ENCODE measurements at places on chromosomes 13 and 19. TPM values are rescaled to one million over a fixed set of nuclear protein-coding genes. Genes with fewer than 3 reads are reported as not detected.

LIM2 gene
- total RNA-seq, result not detected

COX7A1 gene
- 0.60 TPM for total RNA-seq

TUBA3C gene
- total RNA-seq, result not detected

SPRY2 gene
- total RNA-seq, result 37.7 TPM

NTF4 gene
- total RNA-seq, result 3.1 TPM

NKPD1 gene
- 0.38 TPM for total RNA-seq

IGFL1 gene
- not detected for total RNA-seq

CNFN gene
- total RNA-seq, result 12.6 TPM

ALOX5AP gene
- total RNA-seq, result not detected

MBD3L4 gene
- not detected for total RNA-seq

OR7C1 gene
- not detected for total RNA-seq

KLF2 gene
- 0.19 TPM for total RNA-seq

ATXN8OS gene
- not detected for total RNA-seq

URAD gene
- total RNA-seq, result not detected

CRX gene
- not detected for total RNA-seq

CLPTM1 gene
- 84.8 TPM for total RNA-seq

GRWD1 gene
- 61.9 TPM for total RNA-seq

MTIF3 gene
- total RNA-seq, result 36.4 TPM

ZNF69 gene
- 22.8 TPM for total RNA-seq

ZNF230 gene
- 3.6 TPM for total RNA-seq

ZNF492 gene
- total RNA-seq, result not detected

ZNF581 gene
- total RNA-seq, result 76.0 TPM

N4BP2L1 gene
- total RNA-seq, result 3.7 TPM

ZNF433 gene
- total RNA-seq, result 1.8 TPM

NANOS3 gene
- total RNA-seq, result not detected

SYCN gene
- not detected for total RNA-seq

SOX21 gene
- total RNA-seq, result 3.9 TPM

COL5A3 gene
- total RNA-seq, result 0.74 TPM

C19orf44 gene
- 4.2 TPM for total RNA-seq

SCGB2B2 gene
- not detected for total RNA-seq

FREM2 gene
- 22.2 TPM for total RNA-seq

ZNF568 gene
- total RNA-seq, result 2.4 TPM

NLRP7 gene
- total RNA-seq, result 0.96 TPM

FPR1 gene
- total RNA-seq, result not detected

RUBCNL gene
- total RNA-seq, result 4.9 TPM

SIGLEC12 gene
- not detected for total RNA-seq
